ENCODE measurements at places on chromosomes 4 and X.
A peak's percentile ranks its signal among the peaks of the same experiment; 100 is the strongest.

- DNase-seq, result no peak
These were observed 562.4 kb downstream of the MAGEB5 start for GRCh38 chrX:26778320-26778888.

DNA sequence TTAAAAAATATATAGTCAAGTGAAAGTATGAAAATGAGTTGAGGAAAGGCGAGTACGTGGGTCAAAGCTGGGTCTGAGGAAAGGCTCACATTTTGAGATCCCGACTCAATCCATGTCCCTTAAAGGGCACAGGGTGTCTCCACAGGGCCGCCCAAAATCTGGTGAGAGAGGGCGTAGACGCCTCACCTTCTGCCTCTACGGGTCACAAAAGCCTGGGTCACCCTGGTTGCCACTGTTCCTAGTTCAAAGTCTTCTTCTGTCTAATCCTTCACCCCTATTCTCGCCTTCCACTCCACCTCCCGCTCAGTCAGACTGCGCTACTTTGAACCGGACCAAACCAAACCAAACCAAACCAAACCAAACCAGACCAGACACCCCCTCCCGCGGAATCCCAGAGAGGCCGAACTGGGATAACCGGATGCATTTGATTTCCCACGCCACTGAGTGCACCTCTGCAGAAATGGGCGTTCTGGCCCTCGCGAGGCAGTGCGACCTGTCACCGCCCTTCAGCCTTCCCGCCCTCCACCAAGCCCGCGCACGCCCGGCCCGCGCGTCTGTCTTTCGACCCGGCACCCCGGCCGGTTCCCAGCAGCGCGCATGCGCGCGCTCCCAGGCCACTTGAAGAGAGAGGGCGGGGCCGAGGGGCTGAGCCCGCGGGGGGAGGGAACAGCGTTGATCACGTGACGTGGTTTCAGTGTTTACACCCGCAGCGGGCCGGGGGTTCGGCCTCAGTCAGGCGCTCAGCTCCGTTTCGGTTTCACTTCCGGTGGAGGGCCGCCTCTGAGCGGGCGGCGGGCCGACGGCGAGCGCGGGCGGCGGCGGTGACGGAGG lies at the start of gene FMR1:
Gene FMR1, plus strand, starts transcription at position 728 of the 831 bp plus-strand sequence. CDS start 261 bp downstream, outside the sequence.
- peak; percentile 97 for DNase-seq

DNA sequence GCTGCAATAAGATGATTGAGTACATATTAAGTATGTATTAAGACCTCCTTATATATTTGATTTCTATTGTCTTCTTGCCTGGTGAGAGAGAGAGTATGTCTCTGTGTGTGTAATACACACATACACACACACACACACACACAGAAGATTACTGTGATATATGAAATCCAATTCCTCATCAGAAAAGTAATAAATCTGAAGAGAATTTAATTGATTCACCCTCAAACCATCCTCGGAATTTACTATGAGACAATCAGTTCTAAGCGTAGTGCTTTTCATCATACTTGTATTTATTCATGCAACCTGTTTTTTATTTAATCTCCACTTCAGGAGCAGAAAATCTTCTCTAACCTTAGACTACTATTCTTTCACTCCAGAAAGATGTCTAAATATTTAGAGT lies 62.3 kb upstream of the TLL1 start:
- no peak for DNase-seq

- DNase-seq, result no peak
These were observed 2.8 kb downstream of the TIGD2 start for GRCh38 chr4:89114100-89114499.

DNA sequence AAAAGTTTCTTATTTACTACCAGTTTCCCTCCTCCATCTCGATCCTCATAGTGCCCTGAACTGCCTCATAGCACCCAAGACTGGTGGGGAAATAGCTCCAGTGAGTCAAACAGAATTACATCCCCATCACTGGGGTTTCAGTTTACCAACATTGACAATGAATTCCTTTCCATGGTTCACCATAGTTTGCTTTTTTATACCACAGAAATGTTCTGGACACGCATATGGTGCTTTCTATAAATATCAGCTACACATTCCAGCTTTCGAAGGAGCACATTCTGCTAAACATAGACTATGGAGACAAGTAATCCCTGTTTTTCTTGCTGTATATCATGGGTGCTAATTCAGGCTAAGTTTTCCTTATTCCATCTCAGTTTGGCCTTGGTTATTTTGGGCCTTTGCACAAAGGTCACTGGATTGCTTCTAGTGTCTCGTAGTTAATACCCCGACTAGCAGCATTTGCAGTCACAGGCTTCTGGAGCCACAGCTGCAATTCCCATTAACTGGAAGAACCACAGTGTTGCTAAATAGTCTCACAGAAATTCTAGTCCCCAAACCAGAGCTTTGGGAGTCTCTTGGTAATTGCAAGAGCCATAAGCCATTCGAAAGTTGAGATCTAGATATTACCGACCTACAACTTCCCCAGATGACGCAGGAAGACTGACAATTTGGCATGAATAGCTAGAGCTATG lies 53.4 kb upstream of the TRPC3 start:
- peak; percentile 67 for DNase-seq

DNA sequence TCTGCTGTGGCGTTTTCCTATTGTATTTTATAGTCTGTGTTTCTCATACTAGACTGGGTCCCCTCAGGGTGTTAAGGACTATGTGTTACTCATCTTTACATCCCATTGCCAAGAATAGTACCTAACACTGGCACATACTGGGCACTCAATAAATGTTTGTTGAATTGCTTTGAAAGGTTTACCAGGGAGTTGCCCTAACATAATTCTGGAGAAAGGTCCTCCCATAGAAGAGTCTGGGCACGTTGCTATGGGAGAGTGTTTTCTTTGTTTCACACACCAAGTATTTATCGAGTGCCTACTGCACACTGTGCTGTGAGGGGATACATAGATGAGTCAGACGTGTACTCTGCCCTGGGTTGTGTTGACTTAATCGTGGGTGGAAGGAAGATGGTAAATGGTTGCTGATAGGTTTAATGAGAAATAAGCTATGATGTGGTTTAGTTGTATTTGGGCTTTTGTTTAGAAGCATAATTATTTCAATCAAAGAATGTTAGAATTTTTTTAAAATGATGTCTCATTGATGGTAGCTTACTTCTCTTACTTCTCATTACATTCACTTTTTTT lies 42.9 kb downstream of the AFF1 start:
- peak; percentile 34 for DNase-seq

- DNase-seq, result no peak
These were observed 291.7 kb downstream of the GBA3 start for GRCh38 chr4:22984390-22984789.

- no peak for DNase-seq
These were observed 64.2 kb upstream of the SYTL5 start for GRCh38 chrX:37942170-37942569.

- DNase-seq, result no peak
These were observed 90.6 kb upstream of the AFAP1 start for GRCh38 chr4:8030121-8030781.

DNA sequence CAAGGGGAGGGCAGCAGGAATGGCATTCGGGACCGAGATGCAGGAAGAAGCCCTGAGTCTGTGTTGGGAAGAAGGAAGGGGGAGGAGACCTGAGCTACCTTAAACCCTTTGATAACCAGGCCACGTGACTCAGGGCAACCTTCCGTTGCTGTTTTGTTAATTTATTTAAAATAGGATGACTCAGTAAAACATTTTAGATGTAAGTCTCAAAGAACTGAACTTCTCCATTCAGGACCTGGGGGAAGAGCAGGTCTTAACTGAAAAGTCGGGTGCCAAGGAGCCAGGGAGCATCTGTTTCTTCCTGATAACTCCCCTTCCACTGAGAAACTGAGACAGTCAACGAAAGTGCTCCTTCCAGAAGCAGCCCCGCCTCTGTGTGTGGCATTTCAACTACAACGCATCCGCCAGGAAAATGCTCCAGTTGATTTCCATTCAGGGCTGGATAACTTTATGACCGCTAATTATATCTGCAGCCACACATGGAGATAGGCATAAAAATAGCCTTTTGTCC lies 88.0 kb downstream of the IRF2 start:
- DNase-seq, result no peak

- DNase-seq, result no peak
These were observed 165.4 kb upstream of the WDR1 start for GRCh38 chr4:10281996-10282395.

GRCh38 chr4:98199247-98199646 lies 56.0 kb upstream of the STPG2 start:
- no peak for DNase-seq

GRCh38 chr4:173506597-173507211 lies 23.3 kb downstream of the HAND2 start:
- no peak for DNase-seq

GRCh38 chr4:6349896-6350603 lies 80.4 kb downstream of the WFS1 start:
- no peak for DNase-seq

DNA sequence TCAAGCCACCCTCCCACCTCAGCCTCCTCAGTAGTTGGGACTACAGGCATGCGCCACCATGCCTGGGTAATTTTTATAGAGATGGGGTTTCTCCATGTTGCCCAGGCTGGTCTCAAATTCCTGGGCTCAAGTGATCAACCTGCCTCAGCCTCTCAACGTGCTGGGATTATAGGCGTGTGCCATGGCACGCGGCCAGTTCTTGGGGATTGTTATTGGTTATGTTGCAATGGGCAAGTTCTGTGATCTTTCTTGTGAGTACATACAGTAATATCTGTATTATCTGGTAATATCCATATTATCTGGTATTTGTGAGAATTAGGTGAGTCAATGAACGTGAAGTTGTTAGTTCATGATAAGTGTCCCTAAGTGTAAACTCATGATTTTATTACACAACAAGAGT lies 90.3 kb upstream of the TBL1X start:
- no peak for DNase-seq

GRCh38 chr4:153159728-153160221 lies 44.5 kb upstream of the TRIM2 start:
- peak; percentile 40 for DNase-seq
